ENCODE measurements at places on chromosomes 6 and 20. TPM values are rescaled to one million over a fixed set of nuclear protein-coding genes. Genes with fewer than 3 reads are reported as not detected.

- H3K27ac ChIP-seq, result no peak overlapping the region
- no peak overlapping the region for H3K4me3 ChIP-seq
- DNase-seq, result no peak
These were observed 13.2 kb downstream of the ADGRF1 start for GRCh38 chr6:47028835-47029360.

DNA sequence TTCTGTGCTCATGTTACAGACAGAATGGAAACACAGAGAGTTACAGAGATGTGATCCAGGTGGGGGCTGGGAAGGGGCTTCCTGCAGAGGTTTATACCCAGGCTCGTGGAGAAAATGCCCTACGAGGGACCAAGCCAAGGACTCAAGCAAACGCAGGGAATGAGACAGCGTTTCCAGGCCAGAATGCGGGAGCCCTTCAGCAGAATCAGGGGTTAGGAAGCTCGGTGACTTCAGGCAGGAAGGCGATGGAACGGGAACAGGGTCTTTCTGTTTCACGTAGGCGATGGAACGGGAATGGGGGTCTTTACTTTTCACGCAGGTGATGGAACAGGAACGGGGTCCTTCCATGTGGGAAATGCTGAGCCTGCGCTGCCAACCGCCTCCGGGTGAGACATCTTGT, 82.6 kb downstream of the THBS2 start:
- H3K27me3 ChIP-seq, result no peaks in the 10 kb centered on the region
- no peak overlapping the region for H3K4me3 ChIP-seq
- H3K4me1 ChIP-seq, result no peaks in the 10 kb centered on the region
- no peak for DNase-seq

- H3K4me3 ChIP-seq, result no peak overlapping the region
- H3K4me1 ChIP-seq, result peaks cover 4% of the 10 kb centered on the region
- no peaks in the 10 kb centered on the region for H3K36me3 ChIP-seq
These were observed 1222.7 kb upstream of the CITED2 start for GRCh38 chr6:140597181-140597580.

DNA sequence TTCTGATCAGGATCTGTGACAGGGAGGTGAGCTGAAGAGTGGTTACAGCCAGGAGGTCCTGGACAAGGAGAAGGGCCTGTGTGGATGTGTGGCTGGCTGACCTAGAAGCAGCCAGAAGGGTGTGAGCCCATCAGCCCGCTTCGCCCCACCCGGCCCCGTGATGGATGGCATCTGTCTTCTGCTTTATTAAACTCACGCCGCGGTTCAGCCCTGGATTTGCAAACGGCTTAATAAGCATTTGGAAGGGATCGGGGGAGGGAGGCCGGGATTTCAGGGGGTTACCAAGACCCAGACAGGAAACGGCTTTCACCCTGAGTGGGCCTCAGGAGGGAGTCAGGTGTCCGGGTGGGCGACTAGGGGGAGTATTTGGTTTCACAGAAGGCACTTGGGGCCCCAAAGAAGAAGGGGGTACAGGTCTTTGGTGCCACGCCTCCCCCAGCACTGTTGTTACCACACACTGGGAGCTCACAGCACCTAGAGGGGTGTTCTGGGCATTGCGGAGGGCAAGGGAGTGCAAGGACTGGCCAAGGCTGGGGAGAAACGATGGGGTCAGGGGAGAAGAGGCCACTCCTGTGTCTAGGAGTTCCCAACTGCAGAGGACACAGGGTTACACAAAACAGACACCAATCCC, 53.8 kb upstream of the FOXP4 start:
- DNase-seq, result no peak
- H3K36me3 ChIP-seq, result no peaks in the 10 kb centered on the region
- H3K27ac ChIP-seq, result no peak overlapping the region
- H3K27me3 ChIP-seq, result peaks cover 37% of the 10 kb centered on the region
- no peaks in the 10 kb centered on the region for H3K4me1 ChIP-seq
- H3K4me3 ChIP-seq, result no peak overlapping the region

- no peak overlapping the region for H3K4me3 ChIP-seq
- H3K36me3 ChIP-seq, result peaks cover 12% of the 10 kb centered on the region
These were observed 174.1 kb downstream of the FARS2 start for GRCh38 chr6:5435449-5435848.

DNA sequence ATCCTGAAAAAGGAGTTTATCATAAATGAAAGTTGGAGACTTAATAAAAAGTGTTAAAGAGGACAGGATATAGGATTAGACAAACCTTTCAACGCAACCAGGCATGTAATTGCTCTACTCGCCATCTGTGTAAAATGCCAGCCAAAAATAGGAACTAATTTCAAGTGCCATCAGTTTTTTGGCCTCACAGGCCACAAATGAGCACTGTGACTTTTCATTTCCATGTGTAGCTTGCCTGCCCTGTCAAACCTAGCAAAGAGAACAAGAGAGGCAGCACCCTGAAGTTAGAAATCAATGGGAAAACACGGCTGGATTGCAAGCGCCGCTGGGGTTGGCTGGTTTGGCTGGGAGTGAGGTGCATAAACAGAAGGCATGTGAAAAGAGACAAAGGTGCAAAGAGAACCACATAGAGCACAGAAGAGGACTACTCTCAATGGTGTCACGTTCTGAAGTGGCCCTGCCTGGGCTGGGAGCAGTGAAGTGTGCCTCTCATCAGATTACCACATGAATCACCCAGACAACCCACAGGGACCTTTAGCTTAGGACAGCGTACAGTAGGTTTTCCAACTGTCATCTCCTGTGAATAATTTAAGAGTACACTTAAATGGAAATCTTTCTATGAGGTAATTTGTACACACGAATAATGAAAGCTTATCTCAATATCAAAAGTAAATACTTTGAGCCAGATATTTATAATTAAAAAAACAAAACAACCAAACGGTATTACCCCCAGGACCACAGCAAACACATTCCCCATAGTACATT, 78.0 kb upstream of the NHSL1 start:
- H3K4me3 ChIP-seq, result no peak overlapping the region
- no peaks in the 10 kb centered on the region for H3K36me3 ChIP-seq
- DNase-seq, result no peak
- no peak overlapping the region for H3K27ac ChIP-seq

DNA sequence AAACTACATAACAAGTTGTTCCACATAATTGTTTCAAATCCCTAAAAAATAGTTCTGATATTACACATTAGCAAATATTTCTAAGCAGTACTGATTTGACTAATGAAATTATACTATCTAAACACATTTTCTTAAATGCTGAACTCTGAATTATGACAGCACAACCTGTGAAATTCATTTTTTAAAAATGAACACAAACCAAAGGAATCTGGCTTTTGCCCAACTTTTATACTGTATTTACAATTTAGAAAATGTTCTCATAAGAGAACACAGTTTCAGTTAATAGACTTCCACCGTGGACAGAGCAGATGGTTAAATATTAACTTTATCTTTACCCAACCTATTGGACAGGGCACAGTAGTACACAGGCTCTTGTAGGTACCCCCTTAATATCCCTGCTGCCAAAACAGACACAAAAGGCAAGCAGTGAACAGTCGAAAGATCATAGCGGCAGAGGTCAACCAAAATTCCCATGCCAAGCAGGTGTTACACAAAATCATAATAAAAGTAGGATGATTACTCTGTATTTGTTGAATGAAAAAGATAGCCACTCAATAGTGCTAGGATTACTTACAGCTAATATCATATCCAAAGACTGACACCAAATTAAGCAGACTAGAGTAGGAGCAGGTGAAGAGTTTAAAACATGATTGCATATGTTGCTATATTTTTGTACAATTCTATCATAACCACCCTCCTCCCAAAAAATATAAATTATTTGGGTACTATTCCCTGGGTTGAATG, 122.5 kb downstream of the RNGTT start:
- H3K4me1 ChIP-seq, result no peaks in the 10 kb centered on the region
- H3K4me3 ChIP-seq, result no peak overlapping the region
- DNase-seq, result no peak

The TMEM239 gene
- not detected for total RNA-seq

DNA sequence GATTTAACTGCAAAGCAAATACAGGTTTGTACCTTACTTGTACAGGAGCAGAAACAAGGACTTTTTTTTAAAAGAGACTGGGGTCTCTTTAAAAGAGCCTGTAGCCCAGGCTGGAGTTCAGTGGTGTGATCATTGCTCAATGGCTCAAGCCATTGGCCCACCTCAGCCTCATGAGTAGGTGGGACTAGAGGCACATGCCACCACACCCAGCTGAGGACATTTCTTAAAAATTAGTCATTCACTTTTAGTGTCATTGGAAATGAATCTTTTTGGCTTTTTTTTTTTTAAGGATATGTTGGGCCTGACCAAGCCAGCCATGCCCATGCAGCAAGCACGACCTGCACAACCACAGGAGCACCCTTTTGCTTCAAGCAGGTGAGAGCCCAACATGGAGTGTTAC, 16.9 kb downstream of the SEC23B start:
- H3K4me1 ChIP-seq, result no peaks in the 10 kb centered on the region
- no peak for DNase-seq
- H3K36me3 ChIP-seq, result peaks cover 35% of the 10 kb centered on the region
- no peak overlapping the region for H3K4me3 ChIP-seq
- H3K27me3 ChIP-seq, result no peaks in the 10 kb centered on the region
- no peak overlapping the region for H3K27ac ChIP-seq

GRCh38 chr6:11146117-11146826, 34.7 kb upstream of the ERVFRD-1 start:
- no peak overlapping the region for H3K4me3 ChIP-seq
- DNase-seq, result no peak
- H3K4me1 ChIP-seq, result no peaks in the 10 kb centered on the region
- no peaks in the 10 kb centered on the region for H3K36me3 ChIP-seq
- no peak overlapping the region for H3K27ac ChIP-seq

The SNAI1 gene
- total RNA-seq, result not detected

The BEND6 gene
- total RNA-seq, result not detected

GRCh38 chr20:22799687-22800086, 215.3 kb upstream of the FOXA2 start:
- H3K36me3 ChIP-seq, result no peaks in the 10 kb centered on the region
- H3K4me3 ChIP-seq, result no peak overlapping the region
- H3K27me3 ChIP-seq, result no peaks in the 10 kb centered on the region

Measured in activated CD4-positive, alpha-beta T cell treated with anti-CD3 and anti-CD28 coated beads, Interleukin-2, amount 10 ng/mL, durations not matched to agents 7 days and 5 days (primary cell).